NCI-H226 (cell line): ENCODE measurements at places on chromosomes 3 and 15.

DNA sequence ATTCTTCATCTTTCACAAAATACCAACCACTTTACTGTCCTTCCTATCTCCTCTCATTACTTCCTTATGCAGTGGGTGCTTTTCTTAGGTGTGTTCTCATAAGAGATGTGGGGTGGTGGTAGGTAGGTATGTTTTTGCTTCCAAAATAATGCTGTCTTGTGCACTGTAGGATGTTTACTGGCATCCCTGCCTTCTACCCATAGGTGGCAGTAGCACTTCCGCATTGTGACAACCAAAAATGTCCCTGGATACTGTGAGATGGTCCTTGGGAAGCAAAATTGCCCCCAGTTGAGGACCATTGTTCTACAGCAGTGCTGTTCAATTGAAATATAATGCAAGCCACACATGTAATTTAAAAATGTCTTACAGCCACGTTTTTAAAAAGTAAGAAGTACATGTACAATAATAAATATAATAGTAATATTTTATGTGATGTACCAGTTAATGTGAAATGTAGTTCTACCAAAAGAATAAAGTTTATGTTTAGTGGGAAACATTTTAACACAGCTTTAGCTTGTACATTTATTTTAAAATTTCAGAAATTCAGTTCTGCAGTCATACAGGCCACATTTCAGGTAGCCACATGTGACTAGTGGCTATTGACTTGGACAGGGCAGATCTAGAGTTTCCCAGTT, 75.2 kb downstream of the NEO1 start:
- peak; percentile 15 for DNase-seq

DNA sequence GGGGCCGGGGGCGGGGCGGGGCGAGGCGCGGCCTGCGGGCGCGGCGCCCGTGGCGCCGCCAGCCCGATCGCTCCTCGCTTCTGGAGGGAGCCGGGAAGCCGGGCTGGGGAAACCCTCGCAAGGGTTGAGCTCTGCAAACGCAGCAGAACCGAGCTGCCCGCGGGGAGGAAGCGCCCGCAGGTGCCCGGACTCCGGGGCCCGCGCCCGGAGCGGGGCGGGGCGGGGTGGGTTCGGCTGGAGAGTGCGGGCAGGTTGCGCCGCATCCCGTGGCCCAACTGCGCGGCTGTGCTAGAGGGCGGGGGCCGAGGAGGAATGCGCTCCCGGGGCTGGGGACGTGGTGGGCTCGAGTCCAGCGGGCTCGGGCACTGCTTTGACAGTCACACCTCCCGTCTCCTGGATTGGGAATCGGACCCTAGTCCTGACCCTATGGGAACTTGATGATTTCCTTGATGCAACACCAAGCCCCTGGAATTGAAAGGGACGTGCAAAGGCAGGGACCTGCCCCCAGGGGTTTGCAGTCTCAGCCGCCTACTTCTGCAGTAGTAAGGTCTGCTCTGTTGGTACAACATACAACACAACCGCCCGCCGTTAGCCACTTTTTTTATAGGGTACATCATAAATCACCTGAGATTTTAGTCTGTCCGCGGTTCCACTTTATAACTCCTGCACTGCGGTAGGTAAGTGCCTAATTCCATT, 34.3 kb downstream of the ZBTB38 start:
- peak; percentile 59 for DNase-seq

DNA sequence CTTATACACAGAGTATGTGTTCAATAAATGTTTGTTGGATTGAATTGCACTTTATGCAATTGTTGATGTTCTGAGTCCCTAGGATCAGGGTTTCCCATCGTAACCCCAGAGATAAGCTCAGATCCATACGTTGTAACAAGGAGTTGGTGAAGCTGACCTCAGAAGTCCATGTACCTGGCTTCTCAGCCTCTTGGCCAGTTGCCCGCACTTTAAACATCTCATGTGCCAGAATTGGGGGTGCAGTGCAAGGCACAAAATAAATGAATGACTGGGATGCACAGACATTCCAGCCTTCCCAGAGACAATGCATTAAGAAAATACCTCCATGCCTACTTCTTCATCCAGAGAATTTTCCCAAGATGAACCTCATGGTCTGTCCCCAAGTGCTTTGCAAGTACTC, 142.9 kb upstream of the IL12A start:
- DNase-seq = no peak

DNA sequence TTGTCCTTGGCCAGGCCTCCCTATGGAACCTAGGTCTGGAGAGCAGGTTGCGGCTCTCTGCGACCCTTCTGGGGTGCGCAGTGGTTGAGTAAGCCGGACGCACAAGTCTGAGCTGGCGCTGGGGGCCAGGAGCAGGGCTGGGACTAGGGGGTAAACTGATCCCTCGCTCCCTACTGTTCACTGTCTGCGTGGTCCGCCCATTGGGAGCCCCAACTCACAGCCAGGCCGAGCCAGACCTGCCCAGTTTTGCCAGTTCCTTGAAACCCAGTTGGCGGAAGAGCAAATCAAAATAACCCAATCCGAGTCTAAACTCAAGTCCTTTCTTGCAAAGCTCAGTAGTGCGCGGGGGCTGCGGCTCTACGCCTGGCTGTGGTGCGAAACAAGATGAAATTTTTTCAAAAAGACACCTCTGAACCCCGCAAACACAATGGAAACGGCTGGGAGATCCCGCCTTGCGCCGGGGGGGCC, 17.5 kb downstream of the RGMA start:
- DNase-seq = no peak

DNA sequence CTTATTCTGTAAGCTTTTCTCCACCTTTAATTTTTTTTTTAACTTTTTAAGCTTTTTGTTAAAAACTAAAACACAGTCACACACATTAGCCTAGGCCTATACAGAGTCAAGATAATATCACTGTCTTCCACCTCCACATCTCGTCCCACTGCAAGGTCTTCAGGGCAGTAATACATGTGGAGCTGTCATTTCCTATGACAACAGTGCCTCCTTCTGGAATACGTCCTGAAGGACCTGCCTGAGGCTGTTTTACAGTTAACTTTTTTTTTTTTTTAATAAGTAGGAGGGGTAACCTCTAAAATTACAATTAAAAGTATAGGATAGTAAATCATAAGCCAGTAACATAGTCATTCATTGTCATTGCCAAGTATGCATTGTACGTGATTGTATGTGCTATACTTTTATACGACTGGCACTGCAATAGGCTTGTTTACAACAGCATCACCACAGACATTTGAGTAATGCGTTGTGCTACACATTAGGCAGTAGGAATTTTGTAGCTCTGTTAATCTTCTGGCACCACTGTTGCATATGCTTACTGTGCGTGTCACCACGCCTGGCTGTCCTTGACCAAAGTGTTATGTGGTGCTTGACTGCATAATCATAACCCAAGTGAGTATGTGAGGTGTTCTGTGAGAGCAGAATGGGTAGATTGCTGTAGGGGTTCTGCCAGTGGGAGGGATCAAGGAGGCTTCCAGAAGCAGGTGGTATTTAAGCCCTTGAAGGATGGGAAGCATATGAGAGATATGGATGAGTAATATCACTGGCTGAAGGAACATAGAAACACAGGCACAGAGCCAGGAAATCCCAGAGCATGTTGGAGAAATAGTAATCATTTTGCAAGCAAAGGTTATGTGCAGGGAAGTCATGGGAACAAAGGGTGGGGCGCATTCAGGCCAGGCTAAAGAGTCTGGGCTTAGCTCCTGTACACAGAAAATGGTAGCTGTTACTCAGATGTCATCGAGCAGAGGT, 18.3 kb downstream of the FBXO22 start:
- peak; percentile 97 for DNase-seq

DNA sequence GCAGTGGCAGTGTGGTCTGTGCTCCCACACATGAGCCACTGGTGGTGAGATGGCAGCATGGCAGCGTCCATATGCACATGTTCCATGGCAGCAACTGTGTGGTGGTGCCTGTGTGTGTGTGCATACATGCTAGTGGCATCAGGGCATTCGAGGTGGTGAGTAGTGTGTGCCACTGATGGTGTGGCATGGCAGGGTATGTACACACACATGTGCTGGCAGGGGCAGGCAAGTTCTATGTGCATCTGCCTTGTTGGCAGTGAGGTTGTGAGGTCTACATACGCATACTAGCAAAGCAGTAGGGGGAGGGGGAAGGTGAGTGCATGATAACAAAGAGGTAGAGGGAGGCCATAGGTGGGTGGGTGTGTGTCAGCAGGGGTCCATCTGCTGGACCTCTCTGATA, 378.7 kb downstream of the C3orf38 start:
- no peak for DNase-seq

DNA sequence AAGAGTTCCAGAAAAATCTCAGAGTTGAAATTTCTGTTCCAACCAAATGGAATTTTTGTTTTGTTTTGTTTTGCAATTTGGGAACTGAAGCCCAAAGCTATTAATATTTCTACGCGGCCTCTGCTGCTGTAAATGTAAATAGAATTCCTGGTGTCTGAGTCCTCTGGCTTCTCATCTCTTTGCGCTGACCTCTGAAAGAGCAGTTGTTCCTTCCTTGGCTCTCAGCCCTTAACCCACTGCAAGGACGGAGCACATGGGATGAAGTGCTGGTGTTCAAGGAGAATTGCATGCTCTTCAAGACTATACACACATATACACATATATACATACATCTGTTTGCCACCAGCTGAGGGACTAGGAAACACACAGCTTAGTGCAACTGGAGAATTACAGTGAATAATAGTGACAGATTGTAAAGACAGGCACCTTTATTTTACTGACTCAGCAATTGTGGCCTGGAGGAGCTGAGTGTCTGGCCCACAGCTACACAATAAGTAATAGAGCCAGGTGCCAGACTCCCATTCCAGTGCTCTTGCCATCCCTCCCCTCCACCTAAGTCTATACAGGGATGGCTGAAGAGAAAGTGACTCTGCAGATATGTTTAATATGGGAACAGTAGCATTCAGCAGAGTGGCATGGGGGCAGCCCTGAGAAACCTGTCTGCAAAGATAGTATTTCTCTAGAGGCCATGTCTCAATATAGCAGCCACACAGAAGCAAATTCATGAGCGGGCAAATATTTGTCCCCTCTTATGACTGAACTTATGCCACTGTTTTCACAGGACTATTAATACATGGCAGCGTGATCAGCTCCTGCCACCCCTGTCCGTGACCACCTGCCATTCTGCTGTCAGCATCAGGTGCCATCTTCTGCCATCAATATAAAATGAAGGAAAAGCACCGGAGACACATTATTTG, 42.3 kb downstream of the NEK10 start:
- DNase-seq = no peak

GRCh38 chr15:67585681-67586080, 43.2 kb downstream of the MAP2K5 start:
- DNase-seq = no peak

- DNase-seq = no peak
Measured at GRCh38 chr3:67947808-67948508, 293.5 kb upstream of the SUCLG2 start.

DNA sequence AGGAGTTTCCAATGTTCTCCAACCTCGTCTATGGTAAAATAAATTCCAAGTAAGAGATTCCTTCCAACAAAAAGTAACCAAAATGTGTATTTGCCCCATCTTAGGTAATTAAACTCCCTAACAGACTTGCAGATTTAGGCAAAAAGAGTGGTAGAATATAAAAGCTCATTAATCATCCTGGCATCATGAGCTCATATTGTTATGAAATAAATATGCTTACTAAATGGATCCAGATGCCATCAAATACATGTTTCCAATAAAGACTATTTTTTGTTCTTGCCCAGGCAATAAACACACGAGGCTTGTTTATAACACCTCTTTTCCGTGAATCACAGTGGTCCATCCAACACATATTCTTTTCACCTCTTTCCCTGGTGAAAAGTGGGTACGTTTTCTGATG, 189.4 kb downstream of the THSD4 start:
- no peak for DNase-seq

- no peak for DNase-seq
Measured at GRCh38 chr3:175155172-175155571, 296.0 kb downstream of the NAALADL2 start.

- no peak for DNase-seq
Measured at GRCh38 chr3:157166561-157166960, 6.6 kb upstream of the CCNL1 start.

DNA sequence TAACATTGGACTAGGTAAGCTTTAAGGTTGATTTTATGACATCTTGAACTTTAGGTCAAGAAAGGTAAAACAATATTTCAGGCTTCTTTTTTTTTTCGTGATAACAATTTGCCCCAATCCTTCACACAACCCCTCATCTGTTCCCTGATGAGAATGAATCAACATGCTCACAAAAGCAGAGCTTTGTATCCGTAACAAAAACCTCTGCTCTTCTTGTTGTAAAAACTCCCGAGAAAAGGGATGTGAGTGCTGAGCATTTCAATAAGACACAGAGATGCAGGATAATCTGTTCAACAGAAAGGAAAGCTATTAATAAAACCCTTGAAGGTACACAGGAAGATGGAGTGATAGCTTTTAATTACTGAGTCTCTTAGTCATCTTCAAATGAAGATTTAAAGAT, 94.3 kb downstream of the RAD18 start:
- DNase-seq = no peak

DNA sequence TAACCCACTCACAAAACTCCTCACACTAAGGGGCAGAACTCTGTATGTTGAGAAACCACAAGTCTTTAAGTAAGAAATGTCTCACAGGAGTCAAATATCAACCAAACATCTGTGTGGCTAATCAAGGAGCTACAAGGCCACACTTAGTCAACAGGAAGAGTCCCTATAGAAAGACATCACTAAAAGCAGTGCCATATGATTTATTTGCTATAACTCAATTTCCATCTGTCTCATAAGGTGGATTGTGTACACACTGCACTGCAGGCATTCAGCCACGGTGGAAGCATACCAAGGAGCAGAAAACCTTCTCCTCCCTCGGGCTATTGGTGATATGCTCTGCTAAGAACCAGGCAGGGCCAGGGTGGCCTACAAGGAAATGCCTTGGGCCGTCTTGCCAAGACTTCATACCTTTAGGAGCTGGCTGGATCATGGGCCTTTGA, 197.6 kb upstream of the CFAP20DC start:
- DNase-seq = peak; percentile 88

GRCh38 chr3:197908957-197909701, 40.9 kb upstream of the RPL35A start:
- DNase-seq = no peak

GRCh38 chr15:65835447-65835846, 33.8 kb upstream of the RAB11A start:
- no peak for DNase-seq

DNA sequence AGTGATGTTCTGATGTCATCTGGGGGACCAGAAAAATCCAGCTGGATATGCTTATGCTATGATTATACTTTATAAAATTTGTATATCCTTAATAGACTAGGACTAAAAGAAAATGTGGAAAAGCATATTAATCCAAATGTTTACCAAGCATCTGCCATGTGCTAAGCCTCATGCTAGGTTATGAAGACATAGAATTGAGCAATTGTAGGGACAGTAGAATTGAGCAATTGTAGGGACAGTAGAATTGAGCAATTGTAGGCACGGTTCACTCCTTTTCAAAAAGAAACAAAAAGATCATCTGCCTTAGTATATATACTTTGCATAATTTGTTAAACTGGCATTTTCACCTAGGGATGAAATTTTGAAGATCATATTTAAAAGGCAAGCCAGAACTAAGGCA, 18.3 kb downstream of the ABHD5 start:
- DNase-seq = no peak

GRCh38 chr3:149393345-149394160, 16.1 kb upstream of the TM4SF1 start:
- peak; percentile 59 for DNase-seq

GRCh38 chr3:181008796-181009195, 19.3 kb upstream of the DNAJC19 start:
- DNase-seq = peak; percentile 79

GRCh38 chr15:80674245-80674614, 20.9 kb upstream of the ABHD17C start:
- no peak for DNase-seq
